ENCODE measurements at places on chromosomes 5 and 9.
A peak's percentile ranks its signal among the peaks of the same experiment; 100 is the strongest.

GRCh38 chr5:120096413-120096812 is 367.7 kb upstream of the PRR16 start:
- DNase-seq = no peak

- no peak for DNase-seq
Observed at GRCh38 chr5:82364497-82364896, 86.3 kb upstream of the RPS23 start.

DNA sequence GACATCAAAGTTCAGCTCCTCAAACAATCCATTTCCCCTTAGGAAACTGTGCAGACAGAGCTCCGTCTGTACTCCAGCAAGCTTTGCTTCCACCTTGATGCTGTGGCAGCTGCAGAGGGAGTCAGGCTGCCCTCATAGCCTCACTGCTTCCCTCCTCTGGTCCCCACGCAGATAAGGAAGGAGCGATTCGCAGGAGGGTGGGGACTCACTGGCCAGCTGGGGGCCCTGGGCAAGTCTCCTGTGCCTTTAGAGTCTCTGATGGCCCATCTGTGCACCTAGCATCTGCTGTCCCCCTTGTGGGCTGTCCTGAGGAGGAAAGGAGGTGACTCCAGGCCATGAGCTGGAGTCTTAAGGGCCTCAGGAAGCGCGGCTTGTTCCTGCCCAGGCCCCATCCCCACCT is 121.5 kb downstream of the ENTREP1 start:
- DNase-seq = no peak

- no peak for DNase-seq
Observed at GRCh38 chr5:80607832-80608231, 37.8 kb upstream of the ANKRD34B start.

DNA sequence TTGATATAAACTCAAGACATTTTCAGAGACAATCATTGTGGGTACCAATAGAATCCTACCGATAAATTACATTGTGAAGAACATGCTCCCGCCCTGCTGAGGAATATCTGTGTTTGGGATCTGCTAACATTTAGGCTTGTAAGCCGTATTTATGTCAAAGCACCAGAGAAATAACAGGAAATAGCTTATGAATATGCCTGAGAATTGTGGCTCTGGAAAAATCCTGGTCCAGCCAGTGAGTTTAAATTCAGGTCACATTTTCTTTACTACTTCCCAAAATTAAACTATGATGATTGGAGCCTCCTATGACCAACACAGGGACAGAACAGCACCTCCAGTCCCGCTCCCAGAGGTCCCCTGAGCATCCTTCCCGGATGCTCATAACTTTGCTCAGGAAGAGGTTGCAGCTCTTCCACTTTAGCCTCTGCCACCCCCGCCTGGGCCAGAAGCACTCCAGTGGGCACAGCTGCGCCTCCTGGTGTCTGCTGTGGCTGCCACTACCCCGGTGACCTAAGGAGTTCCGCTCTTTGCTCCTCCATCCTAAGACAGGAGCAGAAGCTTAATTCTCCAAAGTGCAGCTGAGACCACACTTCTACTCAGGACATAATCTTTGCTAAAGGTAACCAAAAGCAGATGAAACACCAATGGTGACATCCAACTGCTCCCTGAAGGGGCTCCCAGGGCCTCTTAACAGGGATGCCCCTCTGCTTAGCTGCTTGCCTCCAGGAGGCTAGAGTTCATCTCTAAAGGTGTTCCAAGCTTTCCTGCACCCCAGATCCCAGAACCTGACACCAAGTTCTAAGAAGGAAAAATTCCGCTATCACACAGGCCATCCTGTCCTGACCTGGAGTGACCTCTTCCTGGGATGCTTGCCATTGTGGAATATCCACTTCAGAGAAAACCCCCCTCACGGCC is 58.8 kb downstream of the SLC1A1 start:
- DNase-seq = peak; percentile 32

- DNase-seq = no peak
Observed at GRCh38 chr5:107359033-107359915, 311.5 kb downstream of the EFNA5 start.

- DNase-seq = no peak
Observed at GRCh38 chr9:124489222-124489621, 18.0 kb downstream of the NR5A1 start.

- DNase-seq = no peak
Observed at GRCh38 chr5:154345255-154345952, 100.4 kb upstream of the SAP30L start.

DNA sequence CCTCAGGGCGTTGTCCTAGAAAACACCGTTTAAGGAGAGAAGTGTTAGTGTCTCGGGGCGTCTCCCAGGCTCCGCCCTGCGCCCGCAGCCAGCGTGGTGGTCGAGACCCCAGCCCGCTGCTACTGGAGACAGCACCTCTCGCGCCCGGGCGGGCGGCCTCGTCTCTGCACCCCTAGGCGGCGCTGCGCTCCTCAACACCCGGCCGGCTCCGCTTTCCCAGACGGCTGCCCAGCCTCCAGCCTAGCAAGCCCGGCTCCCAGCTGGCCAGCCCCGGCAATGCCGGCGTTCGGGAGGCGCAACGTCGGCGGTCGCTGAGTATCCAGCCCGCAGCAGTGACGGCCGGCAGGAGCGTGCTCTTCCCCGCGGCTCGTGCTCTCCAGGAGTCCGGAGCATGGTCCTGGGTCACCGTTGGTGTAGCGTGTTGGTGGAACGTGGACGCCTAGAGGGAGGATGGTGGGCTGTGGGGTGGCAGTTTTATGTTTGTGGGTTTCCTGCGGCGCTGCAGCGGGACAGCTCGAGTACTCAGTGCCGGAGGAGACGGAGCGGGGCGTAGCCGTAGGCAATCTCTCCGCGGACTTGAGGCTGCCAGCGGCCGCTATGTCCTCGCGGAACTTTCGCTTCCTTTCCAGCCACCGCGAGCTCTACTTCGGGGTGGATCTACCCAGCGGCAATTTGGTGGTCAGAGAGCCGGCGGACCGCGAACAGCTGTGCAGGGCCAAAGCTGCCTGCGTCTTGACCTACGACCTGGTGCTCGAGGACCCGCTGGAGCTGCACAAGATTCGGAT is 536 bp downstream of the PCDHAC1 start:
- DNase-seq = peak; percentile 23

DNA sequence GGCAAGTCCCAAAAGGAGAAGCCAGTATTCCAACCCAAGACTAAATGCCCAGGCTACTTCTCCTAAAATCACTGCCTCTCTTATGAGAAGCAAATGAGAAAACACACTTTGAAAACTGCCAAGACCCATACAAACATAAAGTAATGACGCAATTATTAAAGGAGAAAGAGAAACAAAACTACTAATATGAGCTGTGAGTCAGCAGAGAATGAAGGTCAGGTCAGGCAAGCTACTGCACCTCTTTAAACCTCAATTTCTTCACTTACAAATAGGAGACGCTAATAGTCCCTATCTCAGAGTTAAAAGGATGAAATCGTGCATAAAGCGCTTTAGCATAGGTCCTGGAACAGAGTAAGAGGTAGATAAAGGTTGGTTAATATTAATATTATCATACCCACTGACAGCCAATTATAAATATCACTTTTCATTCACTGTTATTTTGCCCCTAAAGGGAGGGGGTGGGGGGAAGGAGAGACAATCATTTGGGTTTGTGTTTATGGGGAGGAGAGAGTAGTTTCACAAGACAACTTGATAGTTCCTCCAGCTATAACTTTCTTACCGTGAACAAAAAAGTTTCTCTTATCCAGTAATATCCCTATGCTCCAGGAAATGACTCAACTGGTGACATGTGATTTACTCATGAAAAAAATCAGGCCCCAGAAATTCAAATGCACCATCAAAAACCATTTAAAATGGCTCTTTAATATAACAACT is 3.6 kb downstream of the PSMB7 start:
- no peak for DNase-seq

GRCh38 chr5:129672006-129672405 is 75.9 kb upstream of the MINAR2 start:
- no peak for DNase-seq

- DNase-seq = no peak
Observed at GRCh38 chr5:82912462-82912861, 164.7 kb downstream of the TMEM167A start.

- DNase-seq = no peak
Observed at GRCh38 chr9:107945961-107946360, 456.4 kb upstream of the KLF4 start.

DNA sequence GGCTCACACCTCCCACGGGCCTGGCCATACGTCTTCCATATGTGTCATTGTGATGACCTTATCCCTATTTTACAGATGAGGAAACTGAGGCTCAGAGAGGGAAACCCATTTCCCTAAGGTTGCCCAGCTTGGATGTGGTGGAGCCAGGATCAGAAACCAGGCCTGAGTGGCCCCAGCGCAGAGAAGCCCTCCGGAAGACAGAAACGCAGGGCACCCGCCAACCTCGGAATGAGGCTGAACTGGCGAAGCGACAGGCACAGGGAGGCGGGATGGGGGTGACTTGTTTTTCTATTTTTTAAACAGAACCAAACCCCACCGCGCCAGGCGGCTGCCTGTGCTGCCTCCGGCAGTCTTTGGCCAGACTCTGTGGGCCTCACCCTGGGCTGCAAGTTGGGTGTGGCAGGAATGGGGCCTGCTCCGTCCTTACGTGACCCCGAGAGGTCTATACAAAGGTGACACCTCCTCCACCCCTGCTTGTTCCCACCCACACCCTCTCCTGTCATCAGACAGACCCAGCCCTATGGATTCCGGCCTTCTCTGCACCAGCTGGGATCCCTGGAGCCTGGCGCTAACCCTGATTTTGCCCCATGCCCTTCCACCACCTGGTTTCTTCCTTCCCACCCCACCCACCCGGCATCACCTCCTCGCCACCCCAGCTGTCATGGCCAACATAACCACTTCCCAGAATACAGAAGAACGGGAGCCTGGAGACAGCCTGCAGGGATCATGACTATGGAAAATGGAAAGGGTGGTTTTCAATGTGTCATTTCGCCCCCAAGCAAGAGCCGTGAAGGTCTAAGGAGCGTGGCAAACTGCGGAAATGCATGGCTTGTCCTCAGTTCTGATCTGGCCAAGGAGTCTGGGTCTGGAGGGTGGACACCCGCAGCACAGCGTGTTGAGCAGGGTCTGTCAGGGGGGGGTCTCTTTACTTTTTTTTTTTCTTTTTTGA is 23.6 kb downstream of the PLPP7 start:
- DNase-seq = no peak

- DNase-seq = no peak
Observed at GRCh38 chr5:11054014-11054413, 293.0 kb upstream of the DAP start.

DNA sequence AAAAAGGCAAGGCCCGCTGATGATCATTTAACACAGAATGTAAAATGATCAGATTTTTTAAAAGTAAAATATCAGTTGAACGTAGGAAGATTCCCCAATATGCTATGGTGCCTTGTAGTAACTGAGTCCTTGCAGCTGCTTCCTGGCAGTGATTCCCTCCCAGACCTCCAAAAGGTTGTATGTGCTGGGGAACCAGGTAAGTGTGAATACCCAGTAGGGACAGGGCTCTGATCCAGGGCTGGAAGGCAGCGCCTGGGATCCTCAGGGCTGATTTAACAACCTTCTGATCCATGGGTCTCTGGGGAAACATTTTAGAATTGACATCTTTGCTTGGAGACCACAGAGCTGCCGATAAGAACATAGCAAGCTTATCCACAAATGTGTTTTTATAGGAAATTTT is 76.7 kb upstream of the IL6ST start:
- no peak for DNase-seq

DNA sequence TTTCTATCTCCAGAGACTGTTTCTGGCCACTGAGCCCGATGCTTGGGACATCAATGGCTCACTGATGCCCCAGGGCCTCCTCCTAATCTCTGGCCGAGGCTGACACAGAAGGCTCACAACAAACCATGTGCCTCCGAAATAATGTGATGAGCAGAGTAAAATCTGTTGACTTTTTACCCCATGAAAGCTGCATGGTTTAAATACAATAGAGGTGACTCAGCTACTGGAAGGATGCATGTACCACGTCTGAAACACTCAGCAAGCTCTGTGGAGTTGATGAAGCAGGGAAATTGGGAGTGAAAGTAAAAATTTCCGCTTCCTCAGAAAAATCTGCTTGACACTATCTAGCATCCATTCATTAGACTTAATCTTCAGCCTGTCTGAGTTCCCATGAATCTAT is 111.1 kb upstream of the EQTN start:
- no peak for DNase-seq

DNA sequence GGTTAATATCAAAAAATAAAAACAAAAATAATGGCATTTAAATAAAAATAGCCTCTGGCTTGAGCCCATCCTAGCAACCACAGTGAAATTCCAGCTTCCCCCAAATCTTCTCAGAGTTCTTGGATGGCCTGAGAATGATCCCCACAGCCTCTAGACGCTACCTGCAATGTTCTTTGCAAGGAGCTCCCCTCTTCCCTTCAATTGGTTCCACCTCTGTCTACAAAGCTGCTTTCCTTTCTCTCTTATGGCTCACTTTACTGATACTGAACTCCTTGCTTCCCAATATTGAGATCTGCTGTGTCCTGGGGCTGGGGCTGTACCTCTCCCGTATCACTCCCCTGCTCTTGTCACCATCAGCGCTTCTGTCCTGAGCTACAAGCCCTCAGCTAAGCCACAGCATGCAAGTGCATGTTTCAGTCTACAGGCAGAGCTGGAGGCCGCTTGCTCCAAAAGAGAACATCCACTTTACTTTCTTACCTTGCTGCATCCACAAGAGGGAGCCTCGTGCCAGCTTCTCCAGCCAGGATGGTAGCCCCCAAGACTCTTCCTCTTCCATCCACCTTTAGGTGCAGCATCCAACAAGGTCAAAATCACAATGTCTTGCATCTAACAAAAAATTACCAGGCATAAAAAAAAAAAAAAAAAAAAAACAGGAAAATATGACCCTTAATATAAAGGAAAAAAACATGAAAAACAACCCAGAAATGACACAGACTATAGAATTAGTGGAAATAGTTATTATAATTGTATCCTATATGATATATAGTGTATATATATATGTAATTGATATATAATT is 57.4 kb upstream of the PRSS3 start:
- peak; percentile 24 for DNase-seq

GRCh38 chr9:133578524-133579441 is 30.4 kb downstream of the FAM163B start:
- DNase-seq = no peak

DNA sequence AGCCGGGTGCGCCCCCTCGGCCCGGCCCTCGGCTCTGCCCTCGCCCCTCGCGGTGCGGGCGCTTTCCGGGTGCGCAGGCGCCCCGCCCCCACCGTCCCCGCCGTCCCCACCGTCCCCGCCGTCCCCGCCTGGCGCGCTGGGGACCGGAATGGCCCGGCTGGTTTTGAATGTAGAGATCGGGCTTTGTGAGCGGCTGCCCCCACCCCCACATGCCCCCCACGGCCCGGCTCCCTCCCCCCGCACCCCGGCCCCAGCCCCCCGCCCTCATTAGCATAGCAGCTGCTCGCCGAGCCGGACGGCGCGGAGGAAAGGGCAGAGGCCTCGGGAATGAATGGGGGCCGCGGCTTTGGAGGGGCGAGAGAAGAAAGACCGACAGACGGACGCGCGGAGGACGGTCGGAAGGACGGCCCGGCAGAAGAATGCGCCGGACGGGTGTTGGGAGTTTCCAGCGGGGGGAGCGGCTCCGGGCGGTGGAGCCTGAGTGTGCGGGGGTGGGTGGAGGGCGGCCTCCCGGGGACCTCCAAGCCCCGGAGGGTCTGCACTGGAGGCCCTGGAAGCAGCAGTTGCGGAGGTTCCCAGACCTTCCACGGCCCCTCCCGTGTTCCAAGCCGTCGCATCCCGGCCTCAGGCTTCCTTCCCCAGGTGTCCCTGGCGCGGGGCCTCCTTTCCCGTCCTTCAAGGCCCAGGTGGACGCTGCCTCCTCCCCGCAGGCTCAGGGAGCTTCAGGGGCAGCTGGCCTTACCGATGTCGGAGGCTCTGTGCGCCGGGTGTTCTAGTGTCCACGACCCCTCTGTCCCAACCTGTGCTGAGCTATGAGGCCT is 6.0 kb downstream of the NRARP start:
- no peak for DNase-seq

- no peak for DNase-seq
Observed at GRCh38 chr5:178177569-178177968, 9.6 kb downstream of the GMCL2 start.

Measured in germinal center (tissue), 1 donor.